Activated CD4-positive, alpha-beta memory T cell treated with anti-CD3 and anti-CD28 coated beads for 36 hours (primary cell): ENCODE measurements at places on chromosomes 4 and X. TPM values are rescaled to one million over a fixed set of nuclear protein-coding genes. Genes with fewer than 3 reads are reported as not detected.

Gene UGT2A1
- not detected for total RNA-seq

GRCh38 chr4:94342694-94343093 is at the start of gene HPGDS:
Gene HPGDS, minus strand, starts transcription at chr4:94342836. Its CDS starts 8,207 bp downstream, at chr4:94334629.
- H3K27me3 ChIP-seq, result no peaks in the 10 kb centered on the region
- no peak within 1 kb of the TSS for H3K4me3 ChIP-seq
- no peaks in the 10 kb centered on the region for H3K36me3 ChIP-seq
- H3K27ac ChIP-seq, result no peak within 1 kb of the TSS
- no peak for DNase-seq

Gene TLL1
- not detected for total RNA-seq

Gene IL1RAPL1
- total RNA-seq, result not detected

DNA sequence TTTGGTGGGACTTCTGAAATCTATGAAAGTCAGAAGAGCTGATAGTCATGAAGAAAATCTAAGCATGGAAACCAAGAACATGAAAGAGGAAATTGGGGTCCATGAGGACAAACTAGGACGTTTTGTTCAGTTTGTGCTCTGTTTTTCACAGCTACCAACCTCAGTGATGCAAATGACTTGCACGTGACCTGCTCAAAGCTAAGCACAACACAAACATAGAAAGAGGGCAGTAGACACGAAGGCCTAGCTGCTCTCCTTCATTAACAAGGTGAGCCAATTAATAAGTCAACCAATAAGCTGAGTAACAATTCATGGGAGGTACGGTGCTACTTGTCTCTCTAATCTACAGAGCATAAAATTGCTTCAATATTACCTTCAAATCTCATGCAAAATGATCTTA is 684.1 kb downstream of the TRAM1L1 start:
- no peak overlapping the region for H3K27ac ChIP-seq
- H3K4me3 ChIP-seq, result no peak overlapping the region
- H3K27me3 ChIP-seq, result no peaks in the 10 kb centered on the region

DNA sequence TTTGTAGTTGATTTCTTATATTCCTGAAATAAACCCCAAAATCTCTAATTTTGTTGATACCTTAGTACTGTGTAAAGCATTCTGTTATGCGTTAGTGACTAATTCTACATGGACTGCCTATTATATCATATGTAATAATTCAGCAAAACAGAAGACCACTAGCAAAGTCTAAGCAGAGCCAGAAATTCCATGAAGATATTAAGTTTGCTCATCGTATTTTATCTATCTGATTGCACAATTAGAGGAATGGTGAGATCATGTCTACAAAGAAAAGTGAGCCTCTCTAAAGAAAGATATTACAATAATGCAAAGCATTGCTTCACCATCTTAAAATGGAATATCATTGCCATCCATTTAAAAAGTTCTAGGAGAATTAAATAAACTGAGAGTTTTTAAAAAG is 374.6 kb upstream of the SLC7A11 start:
- no peak overlapping the region for H3K4me3 ChIP-seq
- H3K36me3 ChIP-seq, result no peaks in the 10 kb centered on the region
- no peaks in the 10 kb centered on the region for H3K27me3 ChIP-seq
- H3K27ac ChIP-seq, result no peak overlapping the region

Gene SLC9B1
- 2.4 TPM for total RNA-seq

DNA sequence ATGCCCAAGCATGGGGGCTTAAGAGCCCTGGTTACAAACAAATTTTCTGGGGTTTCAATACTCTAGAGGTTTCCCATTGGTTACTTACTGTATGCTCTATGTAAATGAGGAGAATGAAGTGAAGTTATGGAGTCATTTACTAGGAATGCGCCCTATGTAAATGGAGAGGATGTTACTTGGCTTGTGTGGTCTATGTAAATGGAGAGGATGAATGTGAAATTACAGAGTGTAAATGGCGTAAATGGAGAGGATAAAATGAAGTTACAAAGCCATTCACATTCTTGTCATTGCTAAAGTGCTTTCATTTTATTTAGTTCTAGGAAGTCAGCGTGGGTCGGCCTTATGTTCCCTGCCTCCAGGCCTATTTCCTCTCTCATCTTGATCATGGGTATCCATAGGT is 810.5 kb upstream of the ADGRL3 start:
- no peak for DNase-seq
- no peak overlapping the region for H3K4me3 ChIP-seq
- no peaks in the 10 kb centered on the region for H3K27me3 ChIP-seq
- H3K27ac ChIP-seq, result no peak overlapping the region
- no peaks in the 10 kb centered on the region for H3K36me3 ChIP-seq

Gene ADH1A
- total RNA-seq, result not detected

Gene MAMLD1
- 2.1 TPM for total RNA-seq

DNA sequence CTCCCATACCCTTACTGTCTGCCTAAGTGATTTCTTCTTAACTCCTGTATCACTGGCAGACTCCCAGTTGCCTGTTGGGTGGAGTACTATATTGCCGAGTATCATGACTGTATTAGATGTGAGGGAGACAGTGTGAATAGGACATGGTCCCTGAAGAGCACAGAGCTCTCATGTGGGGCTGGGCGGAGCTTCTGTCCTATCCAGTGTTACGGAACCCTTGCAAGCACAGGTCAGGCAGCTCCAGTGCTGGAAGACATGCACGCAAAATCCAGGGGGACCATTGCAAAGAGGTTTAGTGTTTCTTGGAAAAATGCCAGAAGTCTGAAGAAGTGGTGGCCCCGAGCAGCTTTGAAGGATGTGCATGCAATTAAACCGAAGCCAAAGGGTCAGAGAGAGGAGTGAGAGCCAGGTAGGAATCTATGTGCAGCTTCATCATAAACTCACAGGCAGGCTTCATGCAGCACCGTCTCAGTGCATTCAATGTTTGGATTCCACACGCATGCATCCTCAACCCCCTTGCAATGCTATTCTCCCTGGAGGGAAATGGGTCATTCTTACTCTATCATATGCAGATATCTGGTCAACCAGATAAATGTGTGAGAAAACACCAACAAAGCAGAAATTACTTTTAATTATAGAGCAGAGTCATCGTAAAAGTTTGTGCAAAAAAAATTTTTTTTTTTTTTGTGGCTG is 49.7 kb upstream of the DHRSX start:
- H3K4me1 ChIP-seq, result no peaks in the 10 kb centered on the region
- no peaks in the 10 kb centered on the region for H3K36me3 ChIP-seq
- H3K4me3 ChIP-seq, result no peak overlapping the region
- peaks cover 14% of the 10 kb centered on the region for H3K27me3 ChIP-seq
- H3K27ac ChIP-seq, result no peak overlapping the region
- DNase-seq, result no peak

Gene PARM1
- not detected for total RNA-seq

DNA sequence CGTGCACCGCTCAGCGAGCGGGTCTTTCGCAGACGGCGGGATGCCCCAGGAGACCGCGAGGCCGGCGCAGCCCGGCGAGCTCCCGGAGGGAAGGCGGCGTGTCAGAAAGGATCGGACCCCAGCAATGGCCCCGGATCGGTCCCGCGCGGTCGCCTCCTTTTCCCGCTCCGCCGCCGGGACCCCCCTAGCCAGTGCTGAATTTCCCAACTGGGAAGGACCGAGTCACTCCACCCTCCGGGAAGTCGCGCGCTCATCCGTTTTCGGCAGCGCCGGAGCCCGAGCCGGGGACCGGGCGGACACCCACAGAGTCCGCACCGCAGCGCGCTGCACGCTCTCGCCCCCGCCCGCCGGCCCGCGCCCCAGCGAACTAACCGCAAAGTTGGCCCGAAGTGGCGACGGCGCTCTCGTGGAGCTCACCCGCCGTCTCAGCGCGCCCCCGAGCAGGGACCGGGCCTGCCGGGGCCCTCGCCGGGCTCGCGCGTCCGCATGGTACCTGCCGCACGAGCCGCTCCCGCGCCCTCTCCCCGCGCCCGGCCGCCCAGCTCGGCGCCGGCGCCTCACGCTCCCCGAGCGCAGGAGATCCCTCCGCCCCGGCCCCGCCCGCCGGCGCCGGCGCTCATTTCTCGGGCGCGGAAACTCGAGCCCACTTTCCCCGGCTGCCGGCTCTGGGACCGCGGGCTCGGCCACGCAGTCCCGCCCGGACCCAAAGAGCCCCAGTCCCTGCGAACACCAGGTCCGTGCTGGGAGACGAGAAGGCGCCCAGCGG is at the start of gene FAT1:
FAT1 (minus strand) TSS at position 565 of the 766 bp plus-strand sequence. CDS start 14,029 bp downstream, outside the sequence.
- peaks cover 51% of the 10 kb centered on the region for H3K27me3 ChIP-seq
- H3K36me3 ChIP-seq, result peaks cover 2% of the 10 kb centered on the region
- no peak within 1 kb of the TSS for H3K27ac ChIP-seq

- no peaks in the 10 kb centered on the region for H3K4me1 ChIP-seq
- no peaks in the 10 kb centered on the region for H3K36me3 ChIP-seq
- H3K27me3 ChIP-seq, result no peaks in the 10 kb centered on the region
- H3K4me3 ChIP-seq, result no peak overlapping the region
- DNase-seq, result no peak
These were observed 125.8 kb downstream of the PPEF1 start for GRCh38 chrX:18833071-18833731.

Gene SYTL4
- not detected for total RNA-seq

GRCh38 chr4:152590179-152591031 is 54.5 kb upstream of the FBXW7 start:
- DNase-seq, result no peak
- no peak overlapping the region for H3K27ac ChIP-seq
- no peaks in the 10 kb centered on the region for H3K36me3 ChIP-seq
- no peak overlapping the region for H3K4me3 ChIP-seq
- H3K4me1 ChIP-seq, result peaks cover 13% of the 10 kb centered on the region
- no peaks in the 10 kb centered on the region for H3K27me3 ChIP-seq

Gene HHIP
- not detected for total RNA-seq

Gene LRIT3
- total RNA-seq, result 0.10 TPM

Gene ATP10D
- 3.0 TPM for total RNA-seq

Gene MAB21L2
- total RNA-seq, result not detected

DNA sequence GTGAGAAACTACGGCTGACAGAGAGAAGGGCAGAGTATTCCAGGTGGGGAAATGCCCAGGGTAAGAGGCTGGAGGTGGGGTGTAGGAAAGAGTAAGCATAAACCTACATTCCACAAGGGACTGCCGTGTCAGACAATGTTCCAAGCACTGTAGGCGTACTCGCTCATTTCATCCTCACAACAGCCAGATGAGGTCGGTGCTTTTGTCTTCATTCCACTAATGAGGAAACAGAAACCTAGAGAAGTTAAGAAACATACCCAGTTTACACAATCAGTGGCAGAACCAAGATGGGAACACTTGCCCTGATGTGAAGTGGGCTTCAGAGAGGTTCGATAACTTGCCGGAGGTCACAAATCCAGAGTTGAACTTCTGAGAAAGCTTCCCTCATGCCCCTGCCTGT is 4.6 kb downstream of the SASH3 start:
- H3K27ac ChIP-seq, result peak overlapping the region; percentile 90
- H3K27me3 ChIP-seq, result no peaks in the 10 kb centered on the region
- H3K4me3 ChIP-seq, result peak overlapping the region; percentile 79
- no peak for DNase-seq
- H3K36me3 ChIP-seq, result peaks cover 72% of the 10 kb centered on the region

Gene HSFX3
- not detected for total RNA-seq

GRCh38 chr4:3822230-3822947 is 56.2 kb downstream of the ADRA2C start:
- H3K4me1 ChIP-seq, result no peaks in the 10 kb centered on the region
- H3K27ac ChIP-seq, result no peak overlapping the region
- no peak overlapping the region for H3K4me3 ChIP-seq

Gene PRR32
- not detected for total RNA-seq

Gene CTSO
- 2.5 TPM for total RNA-seq

Gene CTAG1A
- not detected for total RNA-seq

DNA sequence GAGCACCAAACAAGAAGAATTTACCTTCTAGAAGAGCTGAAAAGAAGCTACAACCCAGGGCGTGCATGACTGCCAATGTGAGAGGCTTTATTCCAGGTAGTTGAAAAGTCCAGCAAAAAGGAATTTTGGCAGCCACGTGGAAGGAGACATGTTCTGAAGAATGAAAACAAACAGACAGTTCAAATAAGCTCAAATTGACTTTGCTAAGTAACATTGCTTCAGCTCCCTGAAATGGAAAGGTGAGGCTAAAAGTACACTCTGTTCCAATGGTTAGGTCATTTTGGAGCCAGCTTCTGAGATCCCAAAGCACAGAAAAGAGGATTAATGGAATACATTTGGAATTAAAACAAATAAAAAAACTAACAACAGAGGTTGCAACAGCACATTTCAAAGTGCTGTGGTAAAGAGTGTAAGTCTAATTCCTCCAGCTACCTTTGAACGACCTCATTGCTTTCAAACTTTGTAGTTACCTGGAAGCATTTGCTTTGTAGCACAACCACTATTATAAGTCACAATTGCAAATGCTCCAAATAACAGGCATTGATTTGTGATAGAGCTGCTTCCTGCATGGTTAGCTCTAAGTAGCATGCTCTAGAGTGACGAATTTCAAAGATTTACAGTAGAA is 405.3 kb upstream of the EDA2R start:
- no peaks in the 10 kb centered on the region for H3K27me3 ChIP-seq
- no peak for DNase-seq
- H3K4me1 ChIP-seq, result no peaks in the 10 kb centered on the region
- no peak overlapping the region for H3K4me3 ChIP-seq

- peaks cover under 1% of the 10 kb centered on the region for H3K4me1 ChIP-seq
- H3K27me3 ChIP-seq, result no peaks in the 10 kb centered on the region
- H3K27ac ChIP-seq, result no peak overlapping the region
- peaks cover 7% of the 10 kb centered on the region for H3K36me3 ChIP-seq
These were observed 32.1 kb upstream of the GTPBP6 start for GRCh38 chrX:350534-351323.

DNA sequence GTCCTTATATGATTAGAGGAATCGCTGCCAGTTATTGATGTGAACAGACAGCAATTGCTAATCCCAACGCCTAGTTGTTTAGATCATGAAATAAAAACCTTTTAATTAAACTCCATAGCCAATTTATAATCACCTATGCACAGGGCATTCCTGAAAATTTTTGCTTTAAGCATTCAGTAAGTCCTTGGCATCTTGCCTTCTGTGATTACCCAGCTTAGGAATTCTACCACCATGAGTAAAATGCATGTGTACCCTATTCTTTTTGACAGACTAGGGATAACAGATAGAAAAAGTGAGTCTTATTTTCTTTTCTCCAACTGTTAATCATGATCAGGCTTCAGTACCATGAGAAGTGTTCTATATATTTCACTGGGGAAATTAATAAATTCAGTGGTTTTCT is 995.3 kb upstream of the GRIA3 start:
- H3K4me3 ChIP-seq, result no peak overlapping the region
- DNase-seq, result no peak
- H3K27me3 ChIP-seq, result no peaks in the 10 kb centered on the region
- H3K36me3 ChIP-seq, result no peaks in the 10 kb centered on the region
- H3K27ac ChIP-seq, result no peak overlapping the region

- no peaks in the 10 kb centered on the region for H3K36me3 ChIP-seq
- no peaks in the 10 kb centered on the region for H3K27me3 ChIP-seq
- peaks cover 22% of the 10 kb centered on the region for H3K4me1 ChIP-seq
- no peak overlapping the region for H3K4me3 ChIP-seq
- no peak overlapping the region for H3K27ac ChIP-seq
These were observed 115.0 kb upstream of the TBL1X start for GRCh38 chrX:9349572-9350494.

GRCh38 chr4:170106900-170107299 is 17.1 kb upstream of the AADAT start:
- no peak for DNase-seq
- H3K4me1 ChIP-seq, result no peaks in the 10 kb centered on the region
- no peak overlapping the region for H3K4me3 ChIP-seq
